ENCODE measurements at places on chromosomes 5 and 9.

DNA sequence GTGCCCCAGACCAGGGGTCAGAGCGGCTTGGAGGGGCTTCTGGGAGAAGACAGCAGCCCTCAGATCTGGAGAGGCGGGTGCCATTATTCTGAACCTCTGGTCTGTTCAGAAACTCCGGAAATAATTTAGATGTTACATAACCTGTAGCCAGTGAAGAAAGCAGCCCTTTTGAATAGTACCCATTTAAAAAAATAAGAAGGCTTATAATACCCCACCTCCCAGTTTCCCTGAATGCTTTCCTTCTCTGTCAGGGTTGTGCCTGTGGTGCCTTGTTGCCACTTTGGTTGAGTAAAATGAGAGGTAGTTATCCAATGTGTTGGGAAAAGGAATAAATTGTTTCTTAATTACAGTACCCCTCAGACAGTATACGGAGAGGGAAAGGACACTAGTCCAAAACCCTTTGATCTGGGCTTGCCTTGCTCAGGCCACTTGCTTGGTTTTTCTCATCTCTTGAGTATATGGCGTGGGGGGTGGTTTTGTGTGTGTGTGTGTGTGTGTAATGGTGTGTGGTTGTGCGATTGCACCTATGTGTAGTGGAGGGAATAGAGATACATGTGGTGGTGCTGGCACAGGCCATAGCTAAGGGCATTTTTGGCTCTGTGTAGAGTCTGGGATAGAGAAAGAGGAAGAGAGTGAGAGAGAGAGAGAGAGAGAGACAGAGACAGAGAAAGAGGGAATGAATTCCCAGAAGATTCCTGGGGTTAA, 59.1 kb upstream of the TLR4 start:
- no peak for DNase-seq

- DNase-seq, result no peak
Observed at GRCh38 chr9:133401588-133401987, 16.2 kb downstream of the REXO4 start.

DNA sequence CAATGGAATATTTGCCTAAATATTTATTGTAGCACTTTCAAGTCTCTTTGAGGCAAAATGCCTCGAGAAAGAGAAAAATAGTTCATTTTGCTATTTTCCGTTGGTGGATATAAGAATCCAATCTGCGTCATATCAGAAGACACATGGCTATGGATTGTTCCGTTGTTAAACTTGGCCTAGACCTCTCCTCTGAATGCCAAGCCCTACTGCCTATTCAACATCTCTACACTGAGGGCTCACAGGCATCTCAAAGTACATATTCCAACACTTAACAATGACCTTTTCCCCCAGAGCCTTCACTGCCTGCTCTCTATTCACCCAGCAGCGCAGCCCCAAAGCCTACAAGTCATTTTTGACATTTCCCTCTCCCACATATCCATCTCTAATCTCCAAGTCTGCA, 350.1 kb downstream of the GLIS3 start:
- DNase-seq, result no peak

- DNase-seq, result no peak
Observed at GRCh38 chr5:68021227-68021626, 194.3 kb upstream of the PIK3R1 start.

- DNase-seq, result no peak
Observed at GRCh38 chr5:27830546-27830945, 792.2 kb upstream of the CDH9 start.

GRCh38 chr5:172896465-172896864, 62.4 kb downstream of the ERGIC1 start:
- DNase-seq, result no peak

DNA sequence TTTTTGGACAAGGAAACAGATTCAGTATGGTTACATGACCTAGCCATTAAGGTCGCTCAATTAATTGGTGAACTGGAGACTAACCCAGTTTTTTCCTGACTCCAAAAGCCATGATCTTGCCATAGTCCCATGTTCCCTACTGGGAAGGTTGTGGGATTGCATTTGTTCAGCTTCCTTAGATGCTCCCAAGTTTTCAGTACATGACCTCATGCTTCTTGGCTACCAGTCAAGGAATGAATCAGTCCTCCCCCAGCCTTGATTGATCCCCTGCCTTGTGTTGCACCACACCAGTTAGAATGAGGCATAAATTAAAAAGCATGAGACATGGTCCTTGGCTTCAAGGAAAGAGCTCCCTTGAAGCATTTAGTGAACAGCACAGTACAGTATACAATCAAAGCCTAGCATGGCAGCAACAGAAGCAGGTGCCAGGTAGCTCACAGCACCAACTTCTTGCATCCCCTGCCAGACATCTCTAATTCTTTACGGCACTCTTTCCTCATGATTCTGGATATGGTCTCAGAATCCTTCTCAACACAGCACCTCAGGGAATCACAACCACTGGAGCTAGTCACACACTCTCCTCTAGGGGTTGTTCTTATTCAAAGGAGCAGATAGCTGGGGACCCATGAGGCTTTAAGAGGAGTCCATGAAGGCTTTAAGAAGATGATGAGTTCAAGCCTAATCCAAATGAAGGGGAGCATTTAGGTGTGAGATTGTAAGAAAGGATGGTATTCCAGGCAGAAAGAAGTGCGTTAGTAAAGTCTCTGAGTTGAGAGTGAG, 295.5 kb upstream of the CLINT1 start:
- DNase-seq, result no peak

DNA sequence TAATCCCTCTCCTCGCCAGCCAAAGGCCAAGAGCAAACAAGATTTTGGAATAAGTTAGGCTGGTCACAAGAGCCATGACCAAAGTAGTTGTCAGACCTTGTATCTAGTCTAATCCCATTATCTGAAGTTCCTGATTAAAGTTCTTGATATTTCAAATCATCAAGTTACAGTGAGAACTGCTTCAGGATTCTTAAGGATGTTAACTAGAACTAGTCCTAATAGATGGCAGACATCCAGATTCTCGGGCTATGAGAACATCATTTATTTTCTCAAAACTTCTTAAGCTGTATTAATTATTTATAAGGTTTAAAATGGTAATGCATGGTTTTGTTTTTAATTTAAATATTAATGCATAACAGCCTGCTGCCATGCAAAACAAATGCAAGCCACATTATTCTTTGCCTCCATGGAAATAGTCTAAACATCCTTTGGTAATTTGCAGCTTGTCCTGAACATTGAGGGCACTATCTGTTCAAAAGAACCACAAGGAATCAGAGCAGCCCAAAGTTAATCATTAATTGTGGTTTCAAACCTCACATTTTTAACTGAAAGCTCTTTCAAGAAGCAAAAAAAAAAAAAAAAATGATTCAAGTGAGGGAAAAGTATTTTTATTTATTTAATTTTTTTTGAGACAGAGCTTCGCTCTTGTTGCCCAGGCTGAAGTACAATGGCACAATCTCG, 95.1 kb downstream of the TTC39B start:
- no peak for DNase-seq

DNA sequence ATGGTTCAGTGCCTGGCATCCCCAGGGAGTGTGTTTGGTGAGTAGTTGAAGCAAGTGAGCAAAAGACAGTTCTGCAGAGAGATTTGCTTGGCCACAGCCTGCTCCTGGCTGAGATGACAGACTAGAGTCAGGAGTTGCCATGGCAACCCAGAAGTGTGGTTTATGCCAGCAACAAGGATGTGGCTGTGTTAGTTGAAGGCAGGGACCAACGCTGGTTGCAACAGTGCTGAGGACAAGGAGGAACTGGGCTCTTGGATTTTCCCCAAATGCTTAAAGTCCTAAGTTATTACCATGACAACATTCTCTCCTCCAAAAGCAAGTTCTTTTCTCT, 2.7 kb downstream of the NXNL2 start:
- DNase-seq, result no peak

DNA sequence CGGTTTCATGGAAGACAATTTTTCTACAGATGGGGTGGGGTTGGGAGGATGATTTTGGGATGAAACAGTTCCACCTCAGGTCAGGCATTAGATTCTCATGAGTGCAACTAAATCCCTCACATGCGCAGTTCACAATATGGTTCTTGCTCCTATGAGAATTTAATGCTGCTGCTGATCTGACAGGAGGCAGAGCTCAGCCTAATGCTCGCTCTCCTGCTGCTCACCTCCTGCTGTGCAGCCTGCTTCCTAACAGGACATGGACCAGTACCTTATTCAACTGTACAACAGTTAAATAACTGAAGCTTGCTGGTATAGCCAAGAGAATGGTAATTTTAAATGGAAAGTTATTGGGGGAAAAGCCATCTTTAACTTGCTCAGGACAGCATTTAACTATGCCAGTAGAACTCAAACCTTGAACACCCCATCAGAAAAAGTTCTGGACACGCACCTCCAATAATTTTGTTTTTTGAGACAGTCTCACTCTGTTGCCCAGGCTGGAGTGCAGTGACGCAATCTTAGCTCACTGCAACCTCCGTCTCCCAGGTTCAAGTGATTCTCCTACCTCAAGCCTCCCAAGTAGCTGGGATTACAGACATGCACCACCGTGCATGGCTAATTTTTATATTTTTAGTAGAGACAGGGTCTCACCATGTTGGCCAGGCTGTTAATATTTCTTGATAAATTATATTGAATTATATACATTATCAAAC, 27.7 kb downstream of the HMGCR start:
- DNase-seq, result no peak

DNA sequence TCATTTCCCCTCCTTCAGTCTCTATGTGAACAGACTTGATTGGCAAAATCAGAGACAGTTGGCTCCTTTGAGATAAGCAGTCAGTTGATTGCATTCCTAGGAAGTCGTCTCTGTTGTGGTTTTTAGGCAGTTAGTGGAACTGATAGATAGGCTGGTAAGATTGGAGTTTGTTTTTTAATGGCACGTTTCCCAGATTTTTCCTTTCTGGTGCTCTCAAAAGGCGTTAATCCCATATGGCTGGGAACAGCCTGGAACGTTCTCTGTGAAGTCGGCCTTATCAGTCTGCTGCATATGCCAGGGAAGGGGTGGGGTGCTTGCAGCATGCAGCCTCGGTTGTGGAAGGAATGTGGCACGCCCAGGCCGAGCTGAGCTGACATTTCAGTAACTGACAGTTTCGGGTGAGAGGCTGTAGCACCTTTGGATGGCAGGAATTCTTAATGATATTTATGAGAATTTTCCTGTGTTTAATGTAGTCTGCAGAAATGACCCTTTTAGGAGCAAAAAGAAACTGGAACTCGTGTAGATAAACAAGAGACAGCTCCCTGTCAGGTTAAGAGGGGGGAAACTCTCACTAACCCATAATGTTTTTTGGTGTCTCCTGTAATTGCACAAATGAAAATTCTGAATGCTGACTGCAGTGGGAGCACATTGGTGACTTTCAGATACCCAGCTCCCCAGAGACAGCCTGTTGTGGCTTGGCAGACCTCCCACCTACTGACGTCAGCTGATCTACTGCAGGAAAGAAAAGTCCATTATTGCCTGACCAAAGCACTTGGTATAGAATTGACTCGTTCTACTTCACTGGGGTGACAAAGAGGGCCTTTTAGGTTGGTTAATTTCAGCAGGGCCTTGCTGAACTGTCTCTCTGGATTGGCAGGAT, 6.3 kb downstream of the SPTAN1 start:
- peak; percentile 44 for DNase-seq

DNA sequence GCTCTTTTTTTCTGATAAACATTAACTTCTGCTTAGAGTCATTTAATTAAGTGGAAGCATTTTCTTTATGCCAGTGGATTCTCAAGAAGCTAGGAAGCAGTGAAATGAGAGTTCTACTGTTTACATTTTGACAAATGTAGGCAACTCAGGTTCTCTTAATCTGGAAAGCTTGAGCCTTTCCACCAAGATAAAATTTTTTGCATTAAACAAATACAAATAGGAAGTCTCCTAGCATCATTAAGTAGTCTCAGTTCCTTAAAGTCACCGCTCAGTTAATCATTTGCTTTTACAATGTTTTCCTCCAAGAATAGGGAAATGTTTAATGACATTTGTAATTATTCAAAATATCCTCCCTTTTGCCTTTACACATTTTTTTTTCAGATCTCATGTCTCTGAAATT, 290.4 kb upstream of the PDE4D start:
- no peak for DNase-seq

DNA sequence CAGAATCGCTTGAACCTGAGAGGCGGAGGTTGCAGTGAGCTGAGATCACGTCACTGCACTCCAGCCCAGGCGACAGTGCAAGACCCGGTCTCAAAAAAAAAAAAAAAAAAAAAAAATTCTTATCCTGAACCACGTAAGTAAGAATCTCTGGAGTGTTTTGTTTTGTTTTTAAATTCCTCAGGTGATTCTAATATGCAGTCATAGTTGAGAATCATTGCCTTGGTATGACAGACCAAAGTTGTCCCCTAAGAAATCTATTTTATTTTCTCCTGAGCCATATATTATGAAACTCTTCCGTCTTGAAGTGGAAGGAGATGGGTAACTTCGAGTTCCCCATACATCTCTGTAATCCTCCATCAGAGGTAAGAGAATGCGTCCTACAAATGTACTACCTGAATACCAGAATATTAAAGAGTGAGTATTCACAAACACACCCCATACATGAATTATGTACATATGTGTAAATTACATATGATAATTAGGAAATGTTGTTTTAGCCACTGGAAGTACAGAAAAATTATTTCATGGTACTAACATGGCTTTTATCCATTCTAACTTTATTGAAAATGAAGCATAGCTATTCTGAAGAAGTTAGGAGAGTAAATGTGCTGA, 26.7 kb upstream of the SVEP1 start:
- no peak for DNase-seq

DNA sequence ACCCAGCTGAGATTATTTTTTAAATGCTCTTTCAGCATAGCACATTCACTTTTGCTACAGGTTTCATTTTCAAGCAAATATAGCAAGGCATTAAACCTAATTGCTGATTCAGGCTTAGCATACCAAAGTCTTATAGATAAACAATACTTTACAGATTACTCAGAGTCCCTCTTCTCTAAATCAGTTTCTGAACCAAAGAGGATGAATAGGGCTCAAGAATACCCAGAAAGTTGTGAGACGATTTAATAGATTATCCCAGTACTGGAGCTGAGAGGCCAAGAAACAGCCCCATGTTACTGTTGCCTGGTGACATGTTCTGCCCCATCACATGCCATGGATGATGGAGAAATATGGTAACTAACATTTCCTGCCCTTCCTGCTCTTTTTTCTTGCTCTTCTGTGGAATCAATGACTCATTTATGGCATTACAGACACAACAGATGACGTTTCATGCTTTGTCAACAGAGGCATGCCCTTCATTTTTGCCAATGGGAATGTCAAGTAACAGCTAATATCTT, 18.1 kb upstream of the SSBP2 start:
- DNase-seq, result no peak

DNA sequence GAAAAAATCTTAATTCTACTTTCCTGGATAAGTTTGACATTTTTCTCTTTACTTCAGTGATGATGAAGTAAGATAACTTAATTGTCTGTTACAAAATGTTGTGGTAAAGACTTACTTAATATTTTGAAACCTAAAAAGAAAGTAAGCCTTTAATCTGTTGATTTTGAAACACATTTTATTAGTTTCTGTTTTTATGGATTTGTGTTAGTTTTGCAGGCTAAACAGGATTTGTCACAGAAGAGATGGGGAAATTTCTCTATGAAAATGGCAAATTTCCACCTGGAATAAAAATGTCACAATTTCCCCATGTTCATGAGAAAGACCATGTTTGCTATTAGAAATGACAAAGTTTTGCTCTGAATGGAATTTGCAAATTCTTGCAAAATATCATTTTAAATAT, 237.1 kb downstream of the RFX3 start:
- no peak for DNase-seq

GRCh38 chr5:149604321-149604720, 23.0 kb downstream of the ARHGEF37 start:
- DNase-seq, result no peak

GRCh38 chr9:110821064-110821463, 152.5 kb downstream of the MUSK start:
- DNase-seq, result no peak

Measured in GM12891 (cell line).